ENCODE measurements at places on chromosomes 2 and 18.

DNA sequence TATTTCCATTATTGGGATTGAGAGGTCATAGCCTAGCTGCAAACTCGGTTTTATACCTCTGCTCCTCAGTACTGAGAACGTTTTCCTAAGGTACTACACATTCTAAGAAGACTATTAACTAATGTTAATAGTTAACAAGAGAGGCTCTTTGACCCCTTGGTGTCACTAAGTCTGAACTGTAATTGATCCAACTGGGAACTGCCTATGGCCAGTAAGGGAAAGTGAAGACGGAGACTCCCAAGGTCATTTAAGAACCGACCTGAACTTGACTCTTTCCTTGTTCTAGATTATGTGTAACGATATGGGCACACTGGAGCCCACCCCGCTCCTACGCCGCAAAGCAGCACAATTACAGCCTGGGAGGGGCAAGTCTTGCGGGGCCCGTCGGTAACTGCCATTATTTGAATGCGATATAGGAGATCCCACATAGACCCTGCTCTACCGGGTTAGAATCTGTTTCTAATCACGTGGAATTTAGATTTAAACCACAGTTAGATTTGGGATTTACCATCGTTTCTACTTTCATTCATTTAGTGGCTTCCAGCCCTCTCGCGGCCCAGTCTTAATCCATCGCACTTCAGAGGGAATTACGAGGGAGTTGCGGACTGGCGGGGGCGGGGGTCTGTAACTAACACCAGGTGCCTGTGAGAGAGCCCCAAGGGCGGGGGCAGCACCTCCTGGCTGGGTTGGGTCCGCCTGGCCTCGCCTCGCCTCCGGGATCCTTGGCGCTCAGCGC is 84.1 kb upstream of the EPB41L3 start:
- DNase-seq = no peak

DNA sequence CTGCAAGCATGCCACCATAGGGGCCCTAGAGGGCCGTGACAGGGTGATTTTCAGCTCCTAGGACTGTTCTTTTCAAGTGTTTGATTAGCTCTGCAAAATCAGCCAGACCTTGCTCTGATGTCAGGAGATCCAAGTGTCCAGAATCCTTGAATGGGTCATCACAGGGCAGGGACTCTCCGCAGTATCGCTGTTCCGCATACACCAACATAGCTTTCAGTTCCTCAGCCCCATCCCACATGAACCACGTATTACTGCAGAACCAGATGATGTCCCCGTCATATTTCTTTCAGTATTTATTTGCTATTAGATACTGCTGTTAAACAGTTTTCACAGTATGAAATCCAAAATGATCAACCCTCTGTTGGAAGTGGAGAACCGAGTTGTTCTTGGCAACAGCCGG is 46.6 kb upstream of the RFX8 start:
- no peak for DNase-seq

DNA sequence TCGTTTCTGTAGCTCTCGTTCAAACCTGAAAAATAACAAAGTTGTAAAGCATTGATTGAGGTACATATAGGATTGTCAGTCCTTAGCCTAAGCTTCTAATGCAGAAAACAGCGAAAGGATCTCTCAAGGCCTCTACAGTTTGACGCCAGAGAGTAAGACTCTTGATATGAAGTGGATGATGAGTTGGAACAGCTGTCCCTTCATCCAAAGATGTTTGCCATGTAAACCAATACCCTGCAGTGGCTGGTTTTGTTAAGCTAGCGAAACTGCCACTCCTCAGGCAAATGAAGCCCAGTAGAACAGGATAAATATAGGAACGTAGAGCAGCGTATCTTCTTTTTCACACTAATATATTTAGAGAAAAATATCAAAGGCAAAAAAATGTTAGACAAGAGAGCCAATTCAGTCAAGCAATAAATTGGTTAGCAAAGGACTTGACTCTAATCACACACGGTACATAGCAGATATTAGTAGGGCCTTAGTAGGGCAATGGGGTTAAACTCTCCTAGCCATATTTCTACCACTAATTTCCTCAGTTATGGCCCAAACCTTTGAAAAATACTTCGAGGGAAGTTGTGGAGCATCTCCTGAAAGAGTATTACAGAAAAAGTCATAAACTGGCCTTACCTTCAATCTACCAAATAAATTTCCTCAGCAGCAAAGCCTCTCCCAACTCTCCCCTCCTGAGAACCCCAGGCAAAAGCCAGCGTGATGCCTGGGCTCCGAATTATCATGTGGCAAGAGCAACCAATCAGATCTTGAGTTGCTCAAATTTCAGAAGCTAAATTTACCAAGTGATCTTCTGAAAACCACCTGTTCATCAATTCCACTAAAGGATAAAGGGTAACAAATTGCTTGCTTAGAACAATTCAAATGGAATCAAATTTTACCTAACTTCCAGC is at the start of gene NEB:
NEB (minus strand) TSS at position 706 of the 902 bp plus-strand sequence. CDS start 1,320 bp downstream, outside the sequence.
- no peak for DNase-seq

GRCh38 chr2:109454304-109454703 is 159.5 kb downstream of the SEPTIN10 start:
- no peak for DNase-seq

DNA sequence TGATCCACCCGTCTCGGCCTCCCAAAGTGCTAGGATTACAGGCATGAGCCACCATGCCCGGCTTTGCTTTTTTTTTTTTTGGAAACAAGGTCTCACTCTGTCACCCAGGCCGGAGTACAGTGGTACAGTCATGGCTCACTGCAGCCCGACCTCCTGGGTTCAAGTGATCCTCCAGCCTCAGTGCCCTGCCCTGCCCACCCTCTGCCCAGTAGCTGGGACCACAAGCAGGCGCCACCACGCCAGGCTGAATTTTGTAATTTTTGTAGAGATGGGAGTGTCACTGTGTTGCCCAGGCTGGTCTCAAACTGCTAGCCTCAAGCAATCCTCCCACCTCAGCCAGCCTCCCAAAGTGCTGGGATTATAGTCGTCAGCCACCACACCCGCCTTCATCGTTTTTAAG is 11.6 kb upstream of the PSD4 start:
- no peak for DNase-seq

DNA sequence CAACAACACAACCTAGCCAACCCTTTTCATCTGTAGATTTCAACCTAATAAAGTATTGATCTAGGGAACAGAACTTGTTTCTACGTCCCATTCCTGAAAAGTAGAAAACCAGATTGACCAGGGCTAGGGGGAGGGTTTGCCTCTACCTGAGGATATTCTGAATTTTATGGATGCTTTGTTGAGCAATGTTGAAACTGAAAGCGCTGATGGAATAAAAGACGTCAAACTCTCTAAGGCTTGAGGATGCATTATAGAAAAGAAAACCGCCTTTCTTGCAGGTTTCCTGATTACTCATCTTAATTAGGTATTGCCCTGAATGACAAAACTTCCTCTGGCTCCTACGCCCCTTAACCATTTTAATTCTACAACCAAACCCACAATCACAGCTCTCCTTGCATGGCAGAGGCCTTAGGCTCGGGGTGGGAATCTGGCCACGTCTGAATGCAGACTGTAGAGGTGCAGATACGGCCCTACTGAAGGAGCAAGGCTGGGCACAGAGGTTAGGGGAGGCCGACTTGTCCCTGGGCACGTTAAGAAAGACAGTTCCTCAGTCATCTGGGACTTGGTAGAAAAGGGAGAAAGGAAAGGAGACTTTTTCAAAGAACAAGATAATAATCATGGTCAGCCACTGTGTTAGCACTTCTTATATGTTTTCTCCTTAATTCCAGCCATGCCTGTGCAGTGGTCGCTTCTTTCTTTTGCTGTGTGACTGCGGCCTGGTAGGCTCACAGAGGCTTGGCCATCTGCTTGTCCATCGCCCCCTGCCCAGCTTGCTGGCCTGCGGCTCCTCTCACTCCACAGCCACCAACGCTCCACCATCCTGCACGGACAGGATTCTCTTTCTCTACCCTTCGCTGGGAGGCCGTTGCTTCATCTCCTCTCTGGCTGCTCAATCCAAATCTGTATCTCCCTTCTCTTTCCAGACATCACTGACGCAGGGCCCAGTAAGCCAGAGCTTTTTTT is 209.5 kb downstream of the VAPA start:
- no peak for DNase-seq

Measured in activated gamma-delta T cell treated with Interleukin-2 at 50 U/mL for 16 hours (primary cell).